Natural killer cell (primary cell): ENCODE measurements at places on chromosomes 6 and 20.

- no peak for DNase-seq
These were observed 111.2 kb upstream of the CST7 start for GRCh38 chr20:24837781-24838450.

GRCh38 chr20:54123587-54124180 is 50.1 kb downstream of the CYP24A1 start:
- DNase-seq: no peak

GRCh38 chr6:17220040-17220910 is 60.9 kb upstream of the RBM24 start:
- DNase-seq: no peak

- DNase-seq: no peak
These were observed 20.4 kb upstream of the MCUR1 start for GRCh38 chr6:13834790-13835189.

DNA sequence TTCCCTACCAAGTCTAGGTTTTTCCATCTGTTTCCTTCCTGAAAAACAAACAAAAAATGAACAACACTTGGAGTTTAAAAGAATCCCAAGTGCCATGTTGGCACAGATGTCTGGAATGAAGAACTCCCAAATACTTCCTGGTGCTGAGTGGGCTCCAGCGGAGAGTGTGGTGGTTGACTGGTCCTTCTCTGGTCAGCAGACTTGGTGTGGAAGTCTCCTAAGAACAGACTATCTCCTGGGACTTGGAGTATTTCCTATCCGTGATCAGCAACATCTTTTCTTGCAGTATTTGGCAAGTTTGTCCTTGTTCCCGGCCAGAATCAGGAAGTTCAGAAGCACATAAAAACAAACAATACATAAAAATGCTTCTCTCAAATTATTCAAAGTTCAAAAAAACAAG is 154.1 kb downstream of the MTFR2 start:
- DNase-seq: no peak

GRCh38 chr6:69668916-69669315 is 127.9 kb downstream of the LMBRD1 start:
- no peak for DNase-seq

DNA sequence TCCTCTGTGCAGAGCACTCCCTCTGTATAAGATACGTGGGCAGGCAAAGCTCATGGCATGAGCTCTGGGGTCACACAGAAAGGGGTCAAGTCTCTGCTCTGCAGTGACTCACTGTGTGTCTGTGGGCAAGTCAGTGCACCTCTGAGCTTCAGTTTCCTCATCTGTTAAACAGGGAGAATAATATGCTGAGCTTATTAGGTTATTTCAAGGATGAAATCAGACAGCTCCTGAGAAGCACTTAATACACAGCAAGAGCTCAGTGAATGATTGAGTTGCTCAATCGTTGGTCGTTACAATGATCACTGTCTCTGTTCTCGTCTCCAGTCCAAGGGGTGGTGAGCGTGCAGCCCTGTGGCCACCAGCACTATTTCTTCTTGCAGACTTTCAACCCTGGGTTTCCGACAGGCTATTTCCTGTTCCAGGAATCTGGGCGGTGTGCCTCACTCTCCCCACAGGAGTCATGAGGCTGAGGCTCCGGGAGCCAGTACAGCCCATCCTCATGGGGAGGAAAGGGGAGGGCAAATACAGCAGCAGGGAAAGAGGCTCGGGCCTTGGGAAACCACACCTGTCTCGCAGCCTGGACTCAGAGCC is 28.9 kb downstream of the KIAA1755 start:
- no peak for DNase-seq

GRCh38 chr20:47309806-47310426 is 46.6 kb downstream of the ZMYND8 start:
- no peak for DNase-seq

DNA sequence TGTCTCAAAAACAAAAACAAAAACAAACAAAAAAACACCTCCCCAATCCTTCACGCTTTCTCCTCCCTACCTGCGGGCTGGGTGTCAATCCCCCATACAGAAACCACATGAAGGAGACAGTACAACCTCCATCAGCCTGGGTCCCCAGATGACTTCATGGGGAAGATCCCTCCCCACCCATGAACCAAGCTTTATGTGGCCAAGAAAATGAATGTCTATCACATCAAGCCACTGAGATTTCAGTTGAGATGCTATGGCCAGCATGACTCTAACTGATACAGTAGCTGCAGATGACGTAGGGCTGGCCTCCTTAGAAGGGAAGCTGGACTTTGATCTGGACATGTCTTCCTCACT is 21.2 kb upstream of the BNIP5 start:
- DNase-seq: peak; percentile 50

- DNase-seq: no peak
These were observed 691.6 kb upstream of the IMPG1 start for GRCh38 chr6:76764057-76764456.

- no peak for DNase-seq
These were observed 41.6 kb upstream of the SLC22A2 start for GRCh38 chr6:160300076-160300695.

- DNase-seq: no peak
These were observed 24.8 kb upstream of the CCND3 start for GRCh38 chr6:41966214-41966920.

DNA sequence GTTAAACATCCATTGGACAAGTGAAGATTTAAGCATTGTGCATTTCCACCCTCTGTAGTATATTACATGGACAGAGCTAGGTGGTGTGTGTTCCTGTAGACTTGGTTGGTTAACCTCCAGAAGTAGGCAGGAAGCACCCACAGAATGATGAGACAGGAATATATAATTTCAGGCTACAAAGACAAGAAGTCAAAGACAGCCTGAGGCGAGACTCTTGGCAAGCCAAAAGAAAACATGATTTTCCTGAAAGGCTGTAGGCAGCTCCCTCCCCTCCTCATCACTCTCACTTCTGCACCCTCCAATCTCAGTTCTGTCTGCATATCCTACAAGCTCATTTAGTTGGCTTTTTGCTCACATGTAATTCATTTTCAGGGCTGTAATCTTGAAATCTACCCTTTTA is 110.0 kb upstream of the SLC35B3 start:
- no peak for DNase-seq

DNA sequence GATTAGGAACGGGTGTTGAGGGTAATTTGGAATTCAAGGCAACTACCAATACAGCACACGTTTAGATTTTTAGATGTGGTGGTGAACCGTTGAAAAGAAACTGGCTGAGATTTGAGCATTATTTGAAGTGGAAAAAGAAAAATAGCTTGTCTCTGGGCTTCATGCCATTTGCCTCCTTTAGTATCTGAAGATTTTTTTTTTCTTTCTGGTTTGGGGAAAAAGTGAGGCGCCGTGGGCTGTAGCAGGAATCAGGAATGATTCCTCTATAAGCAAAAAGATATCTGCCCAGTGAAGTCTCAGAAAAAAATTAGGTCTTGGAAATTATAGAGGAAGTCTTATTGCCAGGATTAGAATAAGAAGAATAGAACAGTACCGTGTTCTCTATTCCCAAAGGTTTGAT is 88.5 kb downstream of the RPS12 start:
- DNase-seq: no peak

GRCh38 chr6:52644253-52644652 is 26.7 kb upstream of the TMEM14A start:
- DNase-seq: no peak

DNA sequence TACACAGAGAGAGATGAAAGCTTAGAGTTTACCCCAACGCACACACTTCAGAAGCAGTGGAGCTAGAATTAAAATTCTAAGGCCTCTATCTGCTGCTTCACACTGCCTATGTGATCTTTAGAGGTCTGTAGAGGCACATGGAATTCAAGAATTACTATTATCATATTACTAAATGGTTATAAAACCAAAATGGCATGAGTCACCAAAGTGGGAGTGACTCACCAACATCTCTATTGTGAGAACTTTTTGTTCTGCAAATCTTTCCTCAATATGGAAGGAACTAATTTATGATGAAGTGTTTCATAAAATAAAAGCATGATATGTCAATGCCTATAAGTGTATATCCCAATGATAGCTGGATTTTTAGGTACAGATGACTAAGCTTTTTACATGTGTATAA is 28.5 kb upstream of the TMEM244 start:
- DNase-seq: no peak

DNA sequence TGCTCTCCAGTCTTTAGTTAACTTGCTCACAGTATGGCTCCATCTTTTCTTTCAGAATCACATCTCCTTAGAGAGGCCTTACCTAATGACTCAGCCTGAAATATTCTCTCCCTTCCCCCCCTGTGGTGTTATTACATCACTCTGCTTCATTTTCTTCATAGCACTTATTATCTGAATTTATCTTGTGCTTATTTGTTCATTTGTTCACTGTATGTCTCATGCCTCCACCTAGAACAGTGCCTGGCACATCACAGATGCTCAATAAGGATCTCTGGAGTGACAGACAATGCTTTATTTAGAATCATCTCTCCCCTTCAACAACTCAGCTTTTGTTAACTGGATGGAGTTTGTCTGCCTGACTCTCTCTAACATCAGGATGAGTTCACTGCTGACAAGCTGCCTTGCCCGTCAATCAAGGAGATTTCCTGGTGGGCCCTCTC is 96.6 kb upstream of the MAN1A1 start:
- no peak for DNase-seq

- DNase-seq: peak; percentile 62
These were observed 2.5 kb upstream of the HLA-DRA start for GRCh38 chr6:32436995-32437836.

DNA sequence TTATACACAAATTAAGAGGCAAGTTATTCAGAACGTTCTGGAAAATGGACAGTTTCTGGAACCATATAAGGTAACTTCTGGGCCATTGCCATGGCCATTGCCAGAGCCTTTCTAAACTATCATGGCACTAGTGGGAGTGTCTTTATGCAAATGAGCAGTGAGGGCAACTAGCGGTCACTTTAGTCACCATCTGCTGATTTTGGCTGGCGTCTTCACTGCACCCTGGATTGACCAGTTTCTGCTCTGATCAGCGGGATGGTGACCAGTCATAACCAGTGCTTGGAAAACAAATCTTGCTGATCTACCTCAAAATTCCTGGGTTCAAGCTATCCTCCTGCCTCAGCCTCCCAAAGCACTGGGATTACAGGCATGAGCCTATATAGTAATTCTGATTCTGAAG is 7.3 kb upstream of the SNTA1 start:
- DNase-seq: no peak

DNA sequence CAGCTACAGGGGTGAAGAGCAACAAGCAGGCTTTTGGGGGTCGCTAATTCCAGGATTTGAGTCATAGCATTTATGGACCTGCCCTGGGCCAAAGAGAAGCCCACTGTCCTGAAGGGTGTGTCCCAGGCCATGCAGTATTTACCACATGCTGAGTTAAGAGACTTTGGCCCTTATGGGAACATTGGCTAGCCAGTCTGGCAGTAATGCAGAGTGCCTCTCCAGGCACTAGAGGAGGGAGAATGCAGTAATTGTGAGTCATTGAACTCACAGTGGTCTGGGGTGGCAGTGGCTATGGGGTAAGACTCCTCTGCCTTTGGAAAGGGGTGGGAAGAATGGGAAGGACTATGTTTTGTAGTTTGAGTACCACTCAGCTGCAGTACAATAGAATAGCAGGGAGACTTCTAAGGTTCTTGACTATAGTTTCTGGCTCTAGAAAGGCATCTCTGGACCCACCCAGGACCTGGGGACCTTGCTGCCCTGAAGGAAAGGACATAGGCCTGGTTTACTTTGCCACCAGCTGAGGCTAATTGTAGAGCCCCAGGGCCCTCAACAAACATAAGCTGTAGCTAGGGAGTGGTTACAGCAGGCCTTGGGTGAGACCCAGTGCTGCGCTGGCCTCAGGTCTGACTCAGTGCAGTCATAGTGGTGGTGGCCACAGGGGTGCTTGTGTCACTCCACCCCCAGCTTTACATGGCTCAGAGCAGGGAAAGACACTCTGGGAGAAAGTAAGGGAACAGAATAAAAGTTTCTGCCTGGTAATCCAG is 520.9 kb downstream of the HTR1B start:
- no peak for DNase-seq

DNA sequence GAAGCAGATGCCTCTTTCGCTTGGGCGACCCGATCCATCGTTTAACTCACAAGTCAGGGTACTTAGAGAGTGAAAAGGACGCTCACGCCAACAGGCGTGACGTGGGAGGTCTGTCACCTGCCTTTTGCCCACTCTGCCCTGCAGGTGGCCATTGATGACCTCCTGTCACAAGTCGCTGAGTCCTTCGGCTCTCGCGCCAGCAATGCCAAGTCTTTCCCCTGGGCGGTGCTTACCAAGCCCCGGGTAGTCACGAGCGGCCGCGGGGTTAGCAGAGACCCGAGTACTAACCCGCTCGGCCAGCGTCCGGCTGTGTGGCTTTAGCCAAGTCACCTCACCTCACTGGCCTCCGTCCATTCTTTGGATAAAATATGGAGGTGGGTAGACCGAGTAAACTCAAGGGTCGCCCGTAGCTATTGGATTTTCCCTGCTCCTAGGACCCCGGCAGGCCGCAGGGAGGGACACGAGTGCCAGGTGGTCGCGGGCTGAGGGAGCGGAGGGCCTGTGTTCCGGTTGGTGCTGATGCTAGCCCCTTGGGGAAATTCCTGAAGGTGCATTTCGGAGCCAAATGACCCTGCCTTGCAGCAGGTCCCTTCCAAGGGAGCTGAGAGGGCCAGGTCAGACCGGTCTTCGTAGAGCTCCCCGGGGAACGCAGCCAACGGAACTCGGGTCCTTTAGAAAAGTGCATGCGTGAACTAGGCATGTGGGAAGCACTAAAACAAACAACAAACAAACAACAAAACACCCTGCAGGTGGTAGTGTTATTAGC is 668 bp downstream of the PKIB start:
- DNase-seq: no peak

DNA sequence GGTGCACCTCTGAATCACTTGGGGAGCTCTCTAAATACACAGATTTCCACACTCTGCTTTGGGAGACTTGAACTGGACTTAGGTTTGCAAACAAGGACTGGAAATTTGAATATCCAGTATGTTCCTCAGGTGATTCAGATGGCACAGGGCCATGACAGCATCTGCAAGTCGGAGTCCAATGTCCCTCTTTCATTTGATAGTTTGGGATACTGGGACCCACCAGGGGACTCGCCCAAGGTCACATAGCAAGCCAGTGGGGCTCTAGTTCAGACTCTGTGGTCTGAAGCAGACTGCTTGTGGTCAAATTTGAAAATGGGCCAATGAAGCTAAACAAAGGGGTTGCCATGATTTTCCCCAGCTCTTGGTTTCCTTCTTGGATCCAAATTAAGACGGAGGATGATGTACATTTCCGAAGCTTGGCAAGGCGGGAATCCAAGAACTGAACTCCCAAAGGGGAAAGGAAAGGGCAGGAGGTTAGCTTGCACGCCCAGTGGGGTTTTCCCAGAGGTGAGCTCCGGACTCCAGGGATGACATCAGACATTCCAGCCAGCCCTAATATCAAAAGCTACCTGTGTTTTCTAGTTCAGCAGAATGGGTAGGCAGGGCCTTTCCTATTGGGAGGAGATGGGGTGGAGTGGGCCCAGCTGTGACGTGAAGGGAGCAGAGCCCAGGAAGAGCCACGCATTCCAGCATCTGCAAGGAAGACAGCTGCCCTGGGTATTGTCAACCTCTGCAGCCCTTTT is 3.4 kb upstream of the SYS1 start:
- no peak for DNase-seq

GRCh38 chr20:51276296-51276695 is 253.4 kb upstream of the KCNG1 start:
- DNase-seq: no peak
